Non-pigmented ciliary epithelial cell (primary cell): ENCODE measurements at places on chromosomes 2 and 18.

GRCh38 chr2:206031162-206031784, 54.7 kb downstream of the INO80D start:
- DNase-seq, result no peak

GRCh38 chr2:197498937-197499593, 575 bp downstream of the HSPD1 start:
- no peak for DNase-seq

DNA sequence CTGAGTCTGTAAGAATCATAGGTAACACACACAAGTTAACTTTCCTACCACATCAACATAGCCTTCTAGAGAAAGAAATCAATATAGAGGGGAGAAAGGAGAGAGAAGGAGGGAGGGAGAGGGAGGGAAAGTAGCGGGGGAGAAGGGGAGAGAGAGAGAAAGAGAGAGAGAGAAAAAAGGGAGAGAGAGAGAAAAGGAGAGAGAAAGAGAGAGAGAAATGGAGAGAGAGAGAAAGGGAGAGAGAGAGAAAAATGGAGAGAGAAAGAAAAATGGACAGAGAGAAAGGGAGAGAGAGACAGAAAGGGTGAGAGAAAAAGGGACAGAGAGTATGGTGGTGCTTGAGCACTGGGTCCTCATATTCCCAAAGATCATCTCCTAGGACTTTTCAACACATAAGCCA, 591.7 kb downstream of the ZEB2 start:
- DNase-seq, result no peak

- no peak for DNase-seq
These were observed 144.6 kb downstream of the LPIN1 start for GRCh38 chr2:11891028-11891427.

DNA sequence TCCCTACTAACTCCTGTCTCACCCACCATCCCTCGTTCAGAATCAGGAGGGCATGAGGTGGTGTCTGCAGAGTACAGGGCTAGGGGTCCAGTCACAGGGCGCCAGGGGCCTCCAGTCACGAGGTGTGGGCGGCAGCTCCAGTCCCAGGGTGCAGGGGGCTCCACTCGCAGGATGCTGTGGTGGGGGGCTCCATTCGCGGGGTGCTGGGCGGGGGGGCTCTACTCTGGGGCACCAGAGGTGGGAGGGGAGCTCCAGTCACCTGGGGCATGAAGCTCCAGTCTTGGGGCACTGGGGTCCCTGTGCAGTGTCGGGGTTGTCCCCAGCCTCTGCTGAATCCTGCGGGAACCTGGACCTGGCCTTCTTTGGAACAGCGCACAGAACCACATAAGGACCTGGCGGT, 66.0 kb downstream of the EIPR1 start:
- DNase-seq, result no peak

DNA sequence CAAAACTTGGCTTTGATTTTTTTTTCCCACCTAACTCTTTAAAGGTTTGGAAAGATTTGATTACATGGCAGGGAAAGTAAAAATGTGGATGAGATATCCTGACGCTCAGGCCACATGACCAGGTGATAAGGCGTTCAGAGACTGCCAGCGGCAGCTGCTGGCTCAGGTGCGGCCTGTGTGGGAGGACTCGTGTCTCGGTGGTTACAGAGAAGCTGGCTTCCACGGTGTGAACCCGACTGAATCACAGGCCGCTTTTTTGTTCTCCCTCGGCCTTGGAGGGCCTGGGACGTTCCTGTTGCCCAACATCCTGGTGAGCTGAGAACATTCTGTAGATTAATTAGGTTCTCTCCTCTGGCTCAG, 124.2 kb upstream of the ZNF516 start:
- DNase-seq, result no peak

DNA sequence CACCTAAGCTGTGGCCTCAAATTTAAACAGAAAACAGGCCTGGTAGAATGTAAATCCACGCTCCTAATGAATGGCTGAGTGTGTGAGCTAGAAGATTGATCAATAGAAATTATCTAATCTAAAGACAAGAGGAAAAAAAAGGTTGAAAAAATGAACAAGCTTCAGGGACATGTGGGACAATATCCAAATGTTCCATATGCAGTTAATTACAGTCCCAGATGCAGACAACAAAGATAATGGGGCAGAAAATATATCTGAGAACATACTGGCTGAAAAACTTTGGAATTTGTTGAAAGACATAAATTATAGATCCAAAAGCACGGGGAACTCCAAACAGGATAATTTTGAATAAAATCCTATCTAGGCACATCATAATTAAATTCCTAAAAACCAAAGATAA, 186.7 kb upstream of the SIX2 start:
- DNase-seq, result no peak

GRCh38 chr2:144500563-144500962, 19.4 kb downstream of the ZEB2 start:
- DNase-seq, result no peak

DNA sequence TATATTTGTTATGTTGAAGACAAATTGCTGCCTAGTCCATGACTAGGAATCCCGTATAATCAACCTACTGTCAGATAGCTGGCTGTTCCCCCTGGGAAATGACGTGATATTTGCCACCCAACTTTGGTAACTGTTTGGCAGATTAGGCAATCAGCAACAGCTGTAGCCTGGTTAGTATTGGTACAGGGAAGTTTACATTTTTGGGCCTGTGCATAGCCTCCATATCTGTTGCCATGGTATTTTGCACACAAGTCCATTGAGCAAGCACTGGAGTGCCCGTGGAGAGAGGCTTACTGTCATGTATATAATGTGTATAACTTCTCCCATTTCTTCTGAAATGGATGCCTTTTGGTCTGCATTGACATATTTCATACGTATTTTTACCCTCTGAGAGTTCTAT, 27.7 kb downstream of the BIRC6 start:
- no peak for DNase-seq

DNA sequence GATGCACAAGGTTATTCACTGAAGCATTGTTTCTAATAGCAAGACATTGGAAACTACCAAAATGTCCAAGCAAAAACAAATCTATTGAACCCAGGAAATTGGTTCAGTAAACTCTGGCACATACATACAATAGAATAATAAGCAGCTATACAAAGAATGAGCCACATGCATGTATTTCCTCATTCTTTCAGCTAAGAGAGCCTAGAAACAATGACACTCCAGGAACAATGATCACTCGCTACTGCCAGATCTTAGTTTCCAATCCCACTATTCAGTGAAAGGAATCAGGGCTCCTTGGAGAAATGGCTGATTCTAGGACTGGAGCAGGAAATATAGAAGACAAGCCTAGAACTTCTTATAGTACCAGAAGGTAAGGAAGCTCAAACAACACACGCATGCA, 221.9 kb upstream of the AGAP1 start:
- no peak for DNase-seq

- DNase-seq, result no peak
These were observed 42.1 kb upstream of the TMEM131 start for GRCh38 chr2:98037666-98038336.

GRCh38 chr2:45237850-45238542, 228.7 kb upstream of the SIX2 start:
- peak; percentile 91 for DNase-seq

DNA sequence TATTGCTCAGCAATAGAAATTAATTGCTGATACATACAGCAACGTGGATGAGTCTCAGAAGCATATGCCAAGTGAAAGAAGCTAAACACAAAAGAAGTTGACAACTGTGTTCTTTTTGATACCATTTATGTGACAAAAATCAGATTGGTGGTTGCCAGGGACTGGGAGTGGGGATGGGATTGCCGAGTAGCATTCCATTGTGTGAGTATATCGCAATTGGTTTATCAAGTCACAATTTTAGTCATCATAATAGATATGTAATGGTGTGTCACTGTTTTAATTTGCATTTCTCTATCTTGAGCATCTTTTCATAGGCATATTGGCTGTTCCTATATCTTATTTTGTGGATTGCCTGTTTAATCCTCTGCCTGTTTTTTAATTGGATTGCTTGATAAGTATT, 20.9 kb downstream of the STRADB start:
- no peak for DNase-seq

- no peak for DNase-seq
These were observed 62.7 kb downstream of the RTP5 start for GRCh38 chr2:241931976-241932898.

DNA sequence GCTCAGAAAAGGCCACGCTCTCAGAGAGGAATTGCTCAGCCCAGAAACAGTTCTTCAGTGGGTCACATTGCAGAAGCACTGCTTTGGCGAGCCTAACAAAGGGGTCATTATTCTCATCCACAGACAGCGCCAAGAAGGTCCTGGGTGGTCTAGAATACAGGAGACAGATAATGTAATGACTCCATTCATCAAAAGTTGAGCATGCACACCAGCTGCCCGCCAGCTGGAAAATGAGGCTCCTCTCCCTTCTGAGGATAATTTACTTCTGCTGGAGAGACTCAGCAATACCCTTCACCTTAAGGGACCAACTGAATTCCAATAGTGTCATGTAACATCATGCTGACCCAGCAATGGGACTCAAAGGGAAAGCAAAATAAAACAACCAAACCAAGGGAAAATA, 79.9 kb downstream of the TRIB2 start:
- no peak for DNase-seq

DNA sequence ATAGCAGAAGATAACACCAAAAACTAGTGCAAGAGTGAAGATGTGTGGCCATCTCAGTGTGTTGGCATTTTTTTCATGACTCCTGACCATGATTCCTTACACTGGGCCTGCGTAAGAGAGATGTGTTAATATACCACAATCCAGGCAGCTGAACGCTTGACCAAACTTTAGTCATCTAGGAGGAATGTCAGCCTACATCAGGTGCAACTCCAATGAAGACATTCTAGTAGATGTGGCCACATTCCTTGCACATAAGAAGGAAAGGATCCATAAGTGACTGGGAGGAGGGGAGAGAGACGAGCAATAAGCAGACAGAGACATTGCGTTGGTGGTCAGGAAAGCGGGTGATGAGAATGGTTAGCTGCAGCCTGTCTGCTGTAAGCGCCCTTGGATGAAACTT, 42.6 kb downstream of the CYRIA start:
- DNase-seq, result peak; percentile 96

GRCh38 chr2:169721016-169721415, 12.6 kb upstream of the KLHL23 start:
- no peak for DNase-seq

DNA sequence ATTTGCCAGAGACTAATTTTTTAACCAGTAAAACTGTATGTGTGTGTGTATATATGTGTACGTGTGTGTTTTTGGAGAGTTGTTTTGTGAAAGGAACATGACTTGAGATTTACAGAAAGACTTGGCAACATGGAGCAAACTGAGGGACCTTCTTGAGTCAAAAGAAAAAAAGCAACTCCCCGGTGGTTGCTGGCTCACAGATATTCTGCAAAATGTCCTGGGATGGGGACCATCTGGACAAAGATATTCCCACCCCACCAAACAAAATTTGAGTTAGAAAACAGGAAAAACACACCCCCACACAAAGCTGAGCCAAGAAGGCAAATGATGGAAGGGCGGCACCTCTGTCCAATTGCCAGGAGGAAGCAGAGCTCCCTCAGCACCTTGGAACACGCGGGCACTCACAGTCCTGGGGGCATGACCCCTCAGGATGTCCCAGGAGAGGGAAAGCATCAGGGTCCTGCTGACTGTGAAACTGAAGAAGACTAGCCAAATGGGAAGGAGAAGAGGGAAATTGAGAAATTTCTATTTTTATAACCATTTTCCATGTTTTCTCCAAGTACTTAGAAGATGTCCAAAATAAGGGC, 290.2 kb upstream of the ACVR2A start:
- no peak for DNase-seq

- DNase-seq, result no peak
These were observed at the start of gene LCLAT1 for GRCh38 chr2:30447149-30448045. LCLAT1 (plus strand) TSS chr2:30447246; CDS start chr2:30525591, 78,345 bp downstream.

DNA sequence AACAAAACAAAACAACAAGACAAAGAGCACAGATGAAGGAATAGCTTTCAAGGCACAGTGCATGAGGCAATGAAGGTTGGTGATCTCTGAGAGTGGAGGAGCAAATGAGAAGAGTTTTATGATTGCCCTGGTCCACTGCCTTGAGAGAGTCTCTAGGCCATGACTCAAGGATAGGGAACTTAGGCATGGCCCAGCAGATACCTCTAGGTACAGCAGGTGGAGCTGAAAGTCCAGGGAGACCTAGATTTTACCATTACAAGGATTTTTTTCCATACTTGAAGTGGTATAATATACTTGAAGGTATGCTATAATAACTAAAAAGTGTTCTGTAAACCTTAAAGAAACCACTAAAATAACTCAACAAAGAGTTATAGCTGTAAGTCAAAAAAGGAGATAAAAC, 239.5 kb upstream of the KLHL29 start:
- no peak for DNase-seq

- DNase-seq, result no peak
These were observed 78.6 kb downstream of the FAM228A start for GRCh38 chr2:24253303-24253919.

DNA sequence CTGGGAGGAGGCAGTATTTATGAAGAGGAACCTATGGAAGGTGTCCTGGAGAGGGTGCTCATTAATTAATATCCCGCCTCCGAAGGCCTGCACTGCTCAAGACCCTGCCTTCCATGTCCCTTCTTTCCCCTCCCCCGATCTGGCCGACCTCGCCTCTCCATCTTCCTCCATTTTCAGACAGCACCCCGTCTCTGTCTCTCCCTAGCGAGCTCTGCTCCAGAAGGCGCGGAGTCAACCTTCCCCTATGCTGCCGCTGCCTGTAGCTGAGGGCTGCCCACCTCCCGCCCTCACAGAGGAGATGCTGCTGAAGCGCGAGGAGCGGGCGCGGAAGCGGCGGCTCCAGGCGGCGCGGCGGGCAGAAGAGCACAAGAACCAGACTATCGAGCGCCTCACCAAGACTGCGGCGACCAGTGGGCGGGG, 1.1 kb upstream of the WBP1 start:
- DNase-seq, result no peak

- DNase-seq, result no peak
These were observed 84.9 kb downstream of the ICOS start for GRCh38 chr2:204021290-204022081.

DNA sequence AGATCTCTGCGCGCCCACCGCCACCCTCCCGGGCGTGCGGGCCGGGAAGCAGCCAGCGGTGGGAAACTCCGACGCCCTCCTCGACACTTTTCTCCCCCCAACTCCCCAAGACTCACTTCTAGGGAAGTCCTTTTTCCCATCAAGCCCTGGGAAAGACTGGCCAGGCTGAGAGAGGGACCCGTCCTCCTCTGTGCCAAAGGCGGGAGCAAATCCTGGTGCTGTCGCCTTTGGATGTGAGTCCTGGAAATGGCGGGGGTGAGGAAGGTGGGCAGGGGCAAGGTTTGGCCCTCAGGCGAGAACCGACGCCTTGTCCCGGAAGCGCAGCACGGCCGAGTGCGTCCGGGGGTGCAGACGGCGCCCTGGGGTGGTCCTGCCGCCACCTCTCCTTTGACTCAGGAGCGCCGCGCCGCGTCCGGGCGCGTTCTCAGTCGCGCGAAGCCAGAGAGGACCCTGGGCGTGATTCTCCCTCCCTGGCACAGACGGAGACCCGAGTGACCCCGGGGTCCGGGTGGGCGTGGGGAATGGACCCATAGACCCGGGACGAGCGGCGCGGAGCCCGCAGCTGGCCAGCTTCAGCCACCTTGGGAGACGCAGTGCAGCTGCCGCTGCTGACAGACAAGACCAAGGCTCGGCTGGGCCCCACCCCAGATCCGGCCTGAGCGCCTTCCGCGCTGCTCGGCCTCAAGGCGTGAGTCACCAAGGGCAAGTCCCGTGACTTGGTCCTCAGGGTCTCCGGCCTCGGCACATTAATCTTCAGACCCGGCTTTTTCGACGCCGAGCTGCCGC, 3.5 kb upstream of the LBX2 start:
- DNase-seq, result no peak

GRCh38 chr2:236561874-236562273, 7.8 kb upstream of the ACKR3 start:
- DNase-seq, result no peak

- DNase-seq, result no peak
These were observed 14.8 kb downstream of the FBXO48 start for GRCh38 chr2:68452158-68452900.

GRCh38 chr2:14194233-14194632, 438.3 kb upstream of the LRATD1 start:
- DNase-seq, result no peak
